GM20000 (cell line): ENCODE measurements at places on chromosomes 6 and 20.
A peak's percentile ranks its signal among the peaks of the same experiment; 100 is the strongest.

DNA sequence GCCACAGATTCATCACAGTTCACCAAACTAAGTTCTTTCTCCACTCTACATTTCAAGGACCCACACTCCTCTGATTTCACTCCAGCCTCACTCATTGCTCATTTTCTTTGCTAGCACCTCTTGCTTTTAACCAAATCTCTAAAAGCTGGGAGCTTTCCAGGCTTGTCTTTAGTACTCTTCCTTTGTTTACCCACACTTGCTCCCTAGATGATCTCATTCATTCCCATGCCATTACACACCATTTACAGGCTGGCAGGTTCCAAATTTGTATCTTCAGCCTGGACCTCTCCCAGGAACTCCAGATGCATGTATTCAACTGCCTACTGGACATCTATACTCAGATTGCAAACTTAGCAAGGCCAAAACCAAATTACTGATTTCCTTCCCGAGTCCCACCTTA, 5.3 kb upstream of the GUCA1B start:
- DNase-seq = no peak

DNA sequence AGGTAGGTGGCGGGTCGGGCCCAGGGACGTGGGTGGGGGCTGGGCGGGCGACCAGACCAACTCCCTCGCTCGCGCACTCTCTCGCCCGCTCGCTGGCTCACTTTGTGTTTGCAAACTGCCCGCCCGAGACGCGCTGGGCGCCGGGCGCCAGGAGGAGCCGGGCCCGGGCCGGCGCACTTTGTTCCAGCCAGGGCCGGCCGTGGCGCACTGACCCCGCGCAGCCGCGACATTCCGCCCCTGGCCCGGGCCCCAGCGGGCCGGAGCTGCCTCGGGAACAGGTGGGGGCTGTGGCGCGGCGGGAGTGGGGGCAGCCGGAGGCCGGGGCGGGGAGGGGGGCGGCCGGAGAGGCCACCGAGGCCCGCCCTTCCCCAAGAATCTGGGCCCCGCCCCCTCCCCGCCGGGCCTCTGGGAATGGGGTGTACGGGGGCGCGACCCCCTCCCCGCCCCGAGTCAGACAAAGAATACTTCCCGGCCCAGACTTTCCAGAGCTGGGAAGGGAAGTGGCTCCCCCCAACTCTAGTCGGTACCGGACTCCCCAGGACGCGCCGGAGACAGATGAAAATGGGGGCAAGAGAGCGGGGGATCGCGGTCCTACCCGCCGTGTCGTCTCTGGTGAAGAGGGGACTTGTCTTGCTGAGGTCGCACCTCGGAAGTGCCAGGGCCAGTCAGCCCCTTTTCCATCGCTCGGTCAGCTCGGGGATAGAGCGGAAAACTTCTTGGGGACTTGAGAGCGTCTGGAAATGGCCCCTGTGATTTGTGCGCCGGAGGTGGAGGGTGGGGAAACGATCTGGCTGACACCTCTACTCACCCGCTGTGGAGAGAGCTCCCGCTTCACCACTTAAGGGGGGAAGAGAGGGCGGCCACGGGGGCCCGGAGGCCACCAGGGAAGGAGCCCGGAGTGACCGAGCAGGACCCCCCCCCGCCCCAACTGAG, 951 bp downstream of the FOXP4 start:
- DNase-seq = peak; percentile 61

DNA sequence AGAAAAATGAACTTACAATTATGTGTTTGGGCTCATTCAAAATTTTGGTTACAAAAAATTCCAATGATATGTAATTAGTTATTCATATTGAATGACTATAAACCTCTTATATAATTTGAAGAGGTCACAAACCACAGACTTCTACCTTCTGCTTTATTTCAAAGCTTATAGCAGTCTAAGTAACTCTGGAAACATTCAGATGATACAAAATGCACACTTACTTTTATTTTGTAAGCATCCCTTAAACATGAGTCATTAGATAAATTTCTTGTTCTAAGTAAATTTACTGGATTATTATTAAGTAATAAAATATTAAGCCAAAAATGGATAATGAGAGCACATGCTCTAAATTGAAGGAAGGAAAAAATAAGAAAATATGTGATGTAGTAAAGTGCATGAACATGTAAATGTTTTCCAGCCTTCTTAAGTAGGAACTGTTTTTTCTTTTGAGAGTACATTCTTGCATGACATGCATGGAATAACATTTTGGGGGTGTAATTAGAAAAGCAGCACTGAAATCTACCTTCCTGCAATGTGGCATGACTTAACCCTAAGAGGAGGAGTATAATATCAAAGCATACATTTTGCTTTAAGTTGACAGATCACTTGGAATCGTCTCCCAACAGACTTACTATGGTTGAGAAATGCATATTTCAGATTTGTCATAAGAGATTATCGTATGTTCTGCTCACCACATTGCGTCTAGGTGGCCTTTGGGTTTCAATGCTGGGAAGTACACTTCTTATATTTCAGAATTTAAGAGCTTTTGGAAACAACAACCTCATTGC, 372.7 kb upstream of the HSF2 start:
- no peak for DNase-seq

GRCh38 chr6:116354236-116354635, 16.5 kb upstream of the DSE start:
- no peak for DNase-seq

GRCh38 chr6:9398767-9399373, 963.5 kb upstream of the SLC35B3 start:
- DNase-seq = no peak

GRCh38 chr6:4459032-4459431, 317.2 kb upstream of the CDYL start:
- no peak for DNase-seq
